K562 (cell line): ENCODE measurements at places on chromosomes 13 and 19. TPM values are rescaled to one million over a fixed set of nuclear protein-coding genes. Genes with fewer than 3 reads are reported as not detected.

ZNF439 gene
- not detected in 2 replicates for polyA plus RNA-seq

NKPD1 gene
- 0.04 and 0.07 TPM in 2 replicates for polyA plus RNA-seq

FAM216B gene
- not detected in 2 replicates for polyA plus RNA-seq

IGFL3 gene
- not detected in 2 replicates for polyA plus RNA-seq

TTYH1 gene
- polyA plus RNA-seq, result not detected in 2 replicates

SBK2 gene
- not detected in 2 replicates for polyA plus RNA-seq

PGLYRP1 gene
- polyA plus RNA-seq, result not detected in 2 replicates

RFPL4AL1 gene
- polyA plus RNA-seq, result not detected in 2 replicates

MLLT1 gene
- 25.1 and 31.8 TPM in 2 replicates for polyA plus RNA-seq

ATXN8OS gene
- polyA plus RNA-seq, result not detected in 2 replicates

RGL3 gene
- 0.09 and 0.12 TPM in 2 replicates for polyA plus RNA-seq

TNFSF9 gene
- 9.8 and 11.9 TPM in 2 replicates for polyA plus RNA-seq

KLHL1 gene
- polyA plus RNA-seq, result not detected in 2 replicates

ZNF85 gene
- 0.59 and 0.78 TPM in 2 replicates for polyA plus RNA-seq

SKA3 gene
- 30.8 and 32.3 TPM in 2 replicates for polyA plus RNA-seq

TEX26 gene
- polyA plus RNA-seq, result not detected in 2 replicates

IGFL2 gene
- 0.36 TPM in 1 of 2 replicates, not detected in the other for polyA plus RNA-seq
